Activated CD4-positive, alpha-beta T cell treated with anti-CD3 and anti-CD28 coated beads for 48 hours (primary cell): ENCODE measurements at places on chromosomes 7 and 10.

DNA sequence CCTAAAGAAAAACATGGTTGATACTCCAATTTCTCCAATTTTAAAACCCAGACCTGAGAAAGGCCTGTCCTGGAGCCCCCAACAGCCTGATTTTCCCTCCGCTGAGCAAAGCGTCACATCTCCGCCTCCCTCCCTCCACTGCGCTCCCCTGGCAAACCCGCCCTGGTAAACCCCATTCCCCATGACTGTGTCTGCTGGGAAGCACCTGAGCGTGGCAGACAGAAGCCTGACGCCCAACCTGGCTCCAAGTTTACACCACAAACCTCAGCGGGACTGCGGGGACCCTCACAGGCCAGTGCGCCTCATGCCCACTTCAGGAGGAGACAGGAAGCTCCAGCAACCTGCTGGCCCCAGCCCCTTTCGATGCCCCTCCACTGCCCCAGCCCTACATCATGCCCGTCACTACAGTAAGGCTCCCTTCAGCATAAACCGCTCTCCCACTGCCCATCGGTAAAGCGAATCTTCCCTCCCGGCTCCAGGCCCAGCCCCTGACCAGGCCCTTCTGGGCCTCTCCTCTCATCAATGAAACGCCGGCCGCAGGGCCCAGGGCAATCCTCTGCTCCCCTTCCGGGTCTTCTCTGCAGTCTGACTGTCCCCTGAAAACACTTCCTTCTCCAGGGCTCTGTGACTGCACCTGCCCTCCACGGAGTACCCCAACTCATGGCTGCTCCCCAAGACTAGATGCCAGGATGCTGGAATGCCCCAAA lies 233.3 kb downstream of the MAD1L1 start:
- no peak for DNase-seq

GRCh38 chr10:89609833-89610346 lies 35.2 kb downstream of the PANK1 start:
- peak; percentile 13 for DNase-seq

GRCh38 chr10:133618851-133619250 lies 7.7 kb downstream of the FRG2B start:
- no peak for DNase-seq

- DNase-seq = no peak
Measured at GRCh38 chr10:117134056-117134305, 4.1 kb downstream of the VAX1 start.

- DNase-seq = no peak
Measured at GRCh38 chr7:94405506-94405905, 10.8 kb downstream of the COL1A2 start.

DNA sequence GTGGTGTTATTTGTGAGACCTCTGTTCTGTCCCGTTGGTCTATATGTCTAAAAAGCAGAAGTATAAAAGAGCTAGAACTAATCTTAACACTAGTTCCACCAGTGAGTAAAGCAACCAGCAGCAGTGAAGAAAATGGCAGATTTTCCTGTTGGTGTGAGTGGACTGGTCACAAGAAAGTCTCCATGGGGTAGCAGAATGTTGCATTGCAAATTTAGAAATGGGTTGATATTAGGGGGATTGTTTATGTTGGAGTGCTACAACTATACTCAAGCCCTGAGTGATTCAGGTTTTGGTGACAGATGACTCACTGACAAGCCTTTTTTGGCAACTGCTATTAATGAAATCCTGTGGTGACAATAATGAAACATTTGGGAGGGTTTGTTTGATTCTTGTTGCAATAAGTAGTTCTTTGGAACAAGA lies 5.6 kb downstream of the AVL9 start:
- no peak for DNase-seq

- DNase-seq = no peak
Measured at GRCh38 chr10:91137822-91138221, 82.6 kb upstream of the PCGF5 start.

DNA sequence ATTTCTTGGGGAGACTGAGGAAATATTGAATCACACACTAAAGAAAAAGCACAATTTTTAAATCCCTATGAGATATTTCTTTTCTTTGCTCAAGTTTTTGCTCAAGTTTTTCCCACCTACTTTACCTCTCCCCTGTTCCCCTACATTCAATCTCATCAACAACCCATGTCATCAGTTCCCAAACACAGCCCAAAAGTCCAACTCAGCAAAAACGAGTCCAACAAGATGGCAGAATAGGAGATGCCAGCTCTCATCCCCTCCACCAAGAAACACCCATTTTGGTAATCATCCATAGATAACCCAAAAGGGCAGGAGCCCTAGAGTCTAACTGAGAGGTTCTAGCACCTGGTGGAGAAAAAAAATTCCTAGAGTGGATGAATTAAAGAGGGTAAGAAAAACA lies 152.5 kb upstream of the GHITM start:
- DNase-seq = no peak

DNA sequence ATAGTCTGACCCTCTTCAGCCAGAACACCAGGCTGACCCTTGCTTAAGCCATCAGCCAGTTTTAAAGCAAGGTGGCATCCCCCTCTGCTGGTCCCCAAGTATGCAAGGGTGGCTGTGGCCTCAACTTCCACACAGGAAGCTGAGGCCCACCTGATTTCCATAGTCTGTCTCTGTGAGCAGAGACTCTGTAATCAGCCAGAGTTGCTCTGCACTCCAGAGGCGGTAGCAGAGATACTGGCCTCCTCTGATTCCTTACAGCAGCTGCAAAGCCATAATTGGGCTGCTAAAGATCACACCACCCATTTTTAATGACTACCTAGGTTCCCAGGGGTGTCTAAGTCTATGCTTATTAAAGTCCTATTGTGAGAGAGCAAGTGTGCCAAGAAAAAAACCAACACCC lies 1.8 kb downstream of the PDAP1 start:
- no peak for DNase-seq

GRCh38 chr10:547591-548081 lies 141.8 kb downstream of the DIP2C start:
- DNase-seq = no peak

DNA sequence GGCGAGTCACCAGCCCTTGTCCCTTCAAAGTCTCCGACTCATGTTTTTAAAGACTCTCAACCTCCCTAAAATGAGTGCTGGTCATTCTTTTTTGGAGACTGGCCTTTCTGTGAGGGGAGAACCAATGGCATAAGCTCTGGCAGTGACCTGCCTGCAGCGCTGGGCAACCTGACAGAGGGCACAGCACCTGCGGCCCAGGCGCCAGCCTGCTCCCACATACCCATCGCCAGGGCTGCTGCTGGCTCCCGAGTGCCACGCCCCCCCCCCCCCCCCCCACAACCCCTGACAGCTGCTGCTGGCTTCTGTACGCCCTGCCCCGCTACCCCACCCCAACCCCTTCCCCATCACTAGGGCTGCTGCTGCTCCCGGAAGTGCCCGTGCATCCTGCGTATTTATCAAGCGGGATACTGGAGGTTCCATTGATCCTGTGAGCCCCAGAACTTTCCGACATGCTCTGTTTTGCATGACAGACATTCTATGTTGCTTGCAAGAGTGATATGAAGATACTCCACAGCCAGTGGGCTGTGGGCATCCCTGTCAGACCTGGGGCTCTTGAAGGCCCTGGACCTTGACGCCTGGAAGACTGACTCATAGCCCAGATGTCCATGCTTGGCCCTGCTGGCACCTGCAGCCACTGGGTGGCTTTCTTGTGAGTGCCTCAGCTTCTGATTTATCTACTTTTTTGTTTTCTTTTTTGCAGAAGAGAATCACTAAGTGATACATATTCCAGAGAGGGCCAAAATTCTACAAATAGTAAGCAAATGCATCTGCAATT lies 243.9 kb downstream of the ZMYND11 start:
- DNase-seq = no peak

GRCh38 chr7:129452589-129453231 lies 18.5 kb downstream of the STRIP2 start:
- DNase-seq = no peak

DNA sequence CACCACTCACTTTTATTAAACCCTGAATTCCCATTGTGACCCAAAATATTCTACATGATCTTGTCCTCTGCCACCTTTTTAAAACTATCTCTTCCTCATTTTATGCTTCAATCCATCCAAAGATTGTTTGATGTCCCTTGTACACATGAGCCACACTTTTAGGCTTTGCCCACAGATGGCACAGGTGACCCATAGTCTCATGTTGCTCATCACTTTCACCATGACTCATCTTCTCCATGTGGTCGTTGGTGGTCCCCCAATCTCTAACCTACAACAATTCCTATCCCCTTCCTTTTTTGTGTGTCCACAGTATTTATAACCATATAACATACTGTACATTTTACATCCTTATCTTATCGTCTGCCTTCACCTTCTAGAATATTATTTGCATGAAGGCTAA lies 271.5 kb upstream of the ZWINT start:
- no peak for DNase-seq

DNA sequence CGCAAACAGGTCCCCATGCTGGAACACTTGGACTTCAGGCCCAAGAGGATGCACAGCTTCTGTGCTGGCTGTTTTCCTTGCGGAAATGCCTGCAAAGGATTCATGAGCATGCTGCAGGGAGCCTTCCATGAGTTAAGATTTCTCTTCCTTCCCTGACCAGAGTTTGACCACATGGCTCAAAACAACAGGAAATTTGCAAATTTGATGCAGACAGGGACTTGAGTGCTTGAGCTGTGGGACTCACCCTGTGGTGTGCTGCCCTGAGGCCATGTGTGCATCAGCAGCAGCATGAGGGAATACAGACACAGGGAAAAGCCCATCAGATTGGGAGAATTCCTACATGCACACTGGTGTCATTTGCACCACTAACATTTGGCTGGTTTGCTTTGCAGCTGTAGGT lies 195.4 kb downstream of the CDC14C start:
- DNase-seq = no peak

- DNase-seq = no peak
Measured at GRCh38 chr10:114635797-114636550, 22.1 kb downstream of the ABLIM1 start.

DNA sequence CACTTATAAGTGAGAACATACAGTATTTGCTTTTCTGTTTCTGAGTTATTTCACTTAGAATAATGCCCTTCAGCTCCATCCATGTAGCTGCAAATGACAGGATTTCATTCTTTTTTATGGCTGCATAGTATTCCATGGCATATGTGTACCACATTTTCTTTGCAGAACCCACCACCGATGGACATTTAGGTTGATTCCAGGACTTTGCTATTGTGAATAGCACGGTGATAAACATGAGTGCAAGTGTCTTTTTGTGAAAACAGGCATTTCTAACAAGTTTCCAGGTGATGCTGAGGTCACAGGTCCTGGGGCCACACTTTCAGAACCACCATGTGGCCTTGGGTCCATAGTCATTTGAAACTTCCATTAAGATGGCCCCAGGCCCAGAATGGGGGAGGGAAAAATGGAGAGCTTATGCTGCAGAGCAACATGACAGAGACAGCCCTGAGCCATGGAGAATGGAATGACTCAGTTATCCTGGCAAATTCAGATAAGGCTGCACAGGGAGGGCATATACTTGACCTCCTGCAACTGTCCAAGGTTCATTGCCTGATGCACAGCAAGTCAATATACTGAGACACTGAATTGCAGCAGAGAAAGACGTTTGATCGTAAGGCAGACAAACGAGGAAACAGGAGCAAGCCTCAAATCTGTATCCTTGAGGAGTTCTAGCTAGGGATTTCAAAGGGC lies 248.0 kb upstream of the GALNT17 start:
- DNase-seq = no peak

DNA sequence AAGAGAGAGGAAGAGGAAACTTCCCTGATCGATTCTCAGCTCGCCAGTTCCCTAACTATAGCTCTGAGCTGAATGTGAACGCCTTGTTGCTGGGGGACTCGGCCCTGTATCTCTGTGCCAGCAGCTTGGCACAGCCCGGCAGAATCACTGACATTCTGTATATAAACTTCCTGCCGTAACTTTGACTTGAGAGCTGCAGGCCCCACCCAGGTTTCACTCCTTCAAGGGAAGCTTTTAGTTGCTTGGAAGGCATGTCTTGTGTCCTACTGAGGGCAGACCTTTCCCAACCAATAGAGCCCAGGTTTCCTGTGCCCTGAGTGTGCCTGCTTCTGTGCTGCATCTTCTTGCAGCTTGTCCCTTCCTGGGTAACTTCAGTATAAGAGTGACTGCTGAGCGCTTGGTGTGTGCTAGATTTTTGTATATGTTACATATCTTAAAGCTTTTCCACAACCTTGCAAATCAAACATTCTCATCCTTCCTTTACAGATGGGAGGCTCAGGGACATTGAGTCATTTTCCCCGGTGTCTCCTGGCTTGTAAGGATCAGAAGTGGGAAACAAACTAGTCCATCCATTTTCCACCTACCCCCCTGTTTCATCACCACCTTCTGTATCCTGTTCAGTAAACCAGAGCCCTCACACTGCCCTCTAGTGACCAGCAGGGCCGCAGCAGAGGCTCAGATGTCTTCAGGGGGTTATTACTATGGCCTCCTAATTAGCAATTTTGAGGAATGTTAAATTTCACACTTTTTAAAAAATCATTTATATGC lies 225.2 kb upstream of the PRSS58 start:
- DNase-seq = peak; percentile 70

DNA sequence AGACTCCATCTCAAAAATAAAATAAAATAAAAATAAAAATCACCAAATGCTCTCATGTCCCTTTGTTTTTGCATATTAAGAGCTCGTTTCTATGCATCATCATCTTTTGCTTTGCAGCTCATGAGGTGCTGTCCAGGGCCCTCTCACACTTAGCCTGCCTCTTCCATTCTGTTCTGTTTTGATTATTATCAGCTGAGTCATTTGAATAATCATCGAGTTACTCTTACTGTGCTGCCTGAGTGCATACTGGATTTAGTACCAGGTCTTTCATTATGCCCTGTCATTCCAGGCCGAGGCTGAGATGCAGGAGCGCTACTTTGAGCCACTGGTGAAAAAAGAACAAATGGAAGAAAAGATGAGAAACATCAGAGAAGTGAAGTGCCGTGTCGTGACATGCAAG lies 33.0 kb downstream of the UCMA start:
- DNase-seq = no peak

DNA sequence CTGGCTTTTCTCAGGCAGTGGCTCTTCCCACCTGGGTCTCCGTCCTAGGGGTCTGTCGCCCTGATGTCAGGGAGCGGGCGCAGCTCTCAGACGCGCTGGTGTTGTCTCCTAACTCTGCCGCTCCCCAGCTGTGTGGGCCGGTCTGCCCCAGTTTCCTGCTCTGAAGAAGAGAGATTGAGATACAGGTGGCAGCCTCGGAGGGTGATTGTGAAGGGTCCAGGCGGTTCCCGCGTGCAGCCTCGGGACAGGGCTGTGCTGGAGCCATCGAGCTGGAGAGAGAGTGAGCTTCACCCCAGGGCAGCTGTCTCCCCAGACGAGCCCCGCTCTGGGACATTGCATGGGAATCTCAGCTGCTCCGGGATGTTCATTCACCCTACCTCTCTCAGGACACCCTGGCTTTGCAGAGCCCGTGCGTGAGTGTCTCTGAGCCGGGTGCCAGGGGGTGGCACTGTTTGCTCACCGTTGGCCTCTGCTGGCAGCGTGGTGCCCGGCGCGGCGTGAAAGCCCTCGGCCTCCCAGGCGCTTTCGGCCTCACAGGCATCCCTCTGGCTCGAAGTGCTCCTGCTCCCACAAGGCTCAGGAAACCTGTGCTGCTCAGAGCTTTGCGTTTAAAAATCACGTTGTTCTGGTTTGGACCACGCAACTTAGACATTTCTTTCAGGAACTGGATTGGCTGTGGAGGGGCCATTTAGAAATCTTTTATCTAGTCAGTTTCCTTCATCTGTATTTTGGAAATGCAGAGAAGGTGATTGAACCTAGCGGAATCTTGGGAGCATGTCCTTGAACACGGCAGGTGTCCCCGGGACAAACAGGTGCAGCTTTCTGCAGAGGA lies 33.8 kb upstream of the ZFAND2A start:
- peak; percentile 51 for DNase-seq
